ENCODE measurements at places on chromosomes 4 and X.
A peak's percentile ranks its signal among the peaks of the same experiment; 100 is the strongest.

DNA sequence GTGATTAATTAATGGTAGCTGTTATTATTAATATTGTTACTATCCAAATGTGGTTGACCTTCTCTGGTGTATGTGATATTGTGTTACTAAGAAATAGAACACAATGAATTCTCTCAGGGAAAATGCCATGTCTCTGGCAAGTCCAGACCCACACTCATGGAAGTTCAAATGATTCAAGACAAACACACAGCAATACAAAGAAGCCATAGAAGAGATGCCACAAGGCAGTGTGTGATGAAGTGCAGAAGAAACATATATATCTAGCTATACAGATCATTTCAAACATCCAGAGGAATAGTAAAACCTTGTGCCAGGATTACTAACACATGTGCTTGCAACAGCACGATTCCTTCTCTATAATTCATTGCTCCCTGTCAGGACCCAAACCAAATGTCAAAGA, 93.1 kb upstream of the SOD3 start:
- no peak for DNase-seq

DNA sequence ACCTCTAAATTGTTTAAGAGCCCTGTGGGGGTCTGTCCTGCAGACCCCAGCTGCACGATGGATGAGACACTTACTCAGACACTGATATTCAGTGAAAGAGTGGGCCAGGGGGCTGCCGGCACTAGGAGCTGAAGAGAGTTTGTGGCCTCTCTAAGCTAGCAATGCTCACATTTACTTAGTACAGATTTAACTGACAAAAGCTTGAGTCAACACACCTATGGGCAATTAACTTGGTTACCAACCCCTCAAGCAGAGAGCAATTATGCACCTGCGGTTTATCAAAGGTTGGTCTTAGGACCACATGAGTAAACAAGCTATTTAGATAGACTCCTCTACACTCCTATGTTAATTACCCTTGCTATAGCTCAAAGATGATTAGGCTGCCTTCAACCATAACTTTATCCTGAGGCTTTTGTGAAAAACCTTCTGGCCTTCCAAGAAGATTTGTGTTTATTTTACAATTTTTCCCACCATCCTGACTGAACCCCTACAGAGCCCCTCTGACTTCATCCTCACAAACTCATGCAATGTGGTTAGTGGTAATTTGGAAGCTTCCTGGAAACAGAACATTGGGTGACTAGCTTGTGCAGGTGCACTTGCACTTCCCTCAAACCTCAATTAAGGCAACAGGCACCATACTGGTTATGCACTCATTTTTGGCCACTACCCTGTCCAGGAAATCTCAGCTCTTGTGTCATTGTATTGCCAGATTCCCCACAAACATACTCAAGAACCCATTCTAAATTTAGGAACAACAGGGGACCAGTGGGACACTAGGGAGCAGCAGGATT, 234.4 kb upstream of the ITM2A start:
- DNase-seq: no peak

DNA sequence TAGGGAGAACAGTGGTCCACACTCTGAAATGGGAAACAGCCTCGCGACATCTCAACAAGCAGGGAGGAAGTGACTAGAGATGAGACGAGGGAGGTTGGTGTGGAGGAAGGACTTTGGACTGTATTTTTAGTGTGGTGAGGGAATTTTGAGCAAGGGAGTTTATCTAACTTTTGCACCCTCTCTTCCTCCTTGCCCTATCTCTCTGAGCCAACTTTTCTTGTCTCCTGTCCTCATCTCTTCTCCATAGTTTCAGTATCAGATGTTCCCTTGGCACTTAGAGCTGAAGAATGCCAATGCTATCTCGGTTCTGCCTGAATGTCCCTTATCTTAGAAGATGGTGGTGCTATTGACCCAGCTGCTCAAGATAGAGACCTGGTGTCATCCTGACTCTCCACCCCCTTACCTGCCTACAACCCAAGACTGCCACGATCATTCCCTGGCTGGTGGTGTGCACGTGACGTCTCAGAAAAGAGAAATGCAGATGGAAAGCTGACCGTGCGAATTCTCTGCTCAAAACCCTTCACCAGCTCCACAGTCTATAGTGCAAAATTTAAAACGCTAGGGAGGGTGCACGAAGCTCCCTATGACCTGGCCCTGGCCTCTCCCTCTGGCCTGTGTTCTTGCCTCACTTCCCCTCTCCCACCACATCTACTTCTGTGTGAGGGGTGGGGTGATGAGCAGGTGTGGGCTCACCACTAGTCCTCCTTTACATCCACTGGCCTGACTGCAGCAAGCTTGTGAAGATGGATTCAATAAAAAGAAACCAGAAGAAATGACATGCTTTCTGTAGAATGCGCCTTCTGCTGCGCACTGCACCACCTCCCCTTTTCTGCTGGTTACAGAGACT, 20.9 kb downstream of the MPP1 start:
- no peak for DNase-seq

DNA sequence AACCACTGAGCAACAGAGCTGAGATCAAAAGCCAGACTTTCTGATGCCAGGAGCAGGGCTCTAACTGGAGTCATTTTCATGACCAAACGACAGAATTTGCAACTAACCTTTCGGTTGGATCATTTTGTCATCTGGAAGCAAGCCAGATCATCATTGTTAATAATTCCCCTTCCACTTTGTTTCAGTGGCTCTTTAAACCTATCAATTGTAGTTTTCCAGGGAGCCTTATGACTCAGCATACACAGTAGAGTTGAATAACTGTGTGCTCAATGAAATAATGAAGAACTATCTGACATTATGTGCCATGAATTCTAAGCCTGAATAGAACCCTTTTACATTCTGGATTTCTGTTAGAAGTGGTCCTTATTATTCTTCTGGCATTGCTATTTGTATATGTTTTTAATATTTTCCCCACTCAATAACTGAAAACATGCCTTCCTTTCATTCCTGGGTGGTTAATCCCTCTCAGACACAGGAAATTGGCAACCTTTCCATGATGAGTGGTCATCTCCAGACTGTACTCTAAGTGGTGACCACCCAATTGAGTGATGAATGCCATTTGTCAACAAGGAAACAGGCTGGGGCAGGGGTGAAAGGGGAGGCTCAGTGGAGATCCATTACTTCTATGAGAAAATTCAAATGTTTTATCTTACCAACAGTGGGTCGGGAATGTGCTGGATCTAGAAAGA, 431.8 kb downstream of the BCOR start:
- no peak for DNase-seq

GRCh38 chrX:131571348-131571747, 27.5 kb downstream of the OR13H1 start:
- no peak for DNase-seq

DNA sequence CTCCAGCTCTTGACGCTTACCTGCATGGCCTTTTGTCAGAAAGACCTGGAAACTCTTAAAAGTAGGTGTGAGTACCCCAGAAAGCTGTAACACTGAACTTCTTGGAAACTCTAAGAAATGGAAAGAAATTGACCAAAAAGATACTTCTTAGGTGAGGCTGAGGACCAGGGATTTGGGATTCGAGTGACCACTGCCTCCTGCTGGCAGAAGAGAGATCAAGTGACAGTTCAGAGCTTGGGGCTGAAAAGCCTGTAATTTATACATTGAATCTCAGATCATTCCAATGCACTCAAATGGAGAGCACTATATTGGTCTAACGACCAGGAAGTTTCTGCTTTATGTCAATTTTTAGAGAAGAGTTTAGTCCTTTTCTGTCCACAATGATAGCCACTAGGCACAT, 204.6 kb downstream of the PDGFRA start:
- no peak for DNase-seq

GRCh38 chrX:49915361-49916222, 6.8 kb upstream of the CLCN5 start:
- DNase-seq: peak; percentile 68

GRCh38 chr4:147482281-147482680, 1.4 kb downstream of the EDNRA start:
- DNase-seq: no peak

DNA sequence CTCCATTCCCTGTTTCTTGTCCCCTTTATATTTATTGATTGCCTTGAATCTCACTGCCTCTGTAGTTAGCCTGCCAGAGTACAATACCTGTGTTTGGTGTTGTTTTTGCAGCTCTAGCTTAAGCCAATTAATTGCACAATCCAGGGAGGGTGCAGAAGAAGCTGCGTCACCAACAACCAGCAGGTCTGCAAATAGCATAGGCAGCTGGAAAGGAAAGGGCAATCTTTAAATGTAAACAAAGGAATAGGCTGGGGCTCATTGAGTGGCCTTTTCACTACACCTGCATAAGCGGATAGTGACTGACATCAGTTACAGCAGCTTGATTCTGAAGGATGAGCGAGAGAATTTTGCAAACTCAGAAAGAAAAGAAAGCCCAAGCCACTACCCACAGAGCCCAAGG, 106.8 kb upstream of the RAI2 start:
- no peak for DNase-seq

DNA sequence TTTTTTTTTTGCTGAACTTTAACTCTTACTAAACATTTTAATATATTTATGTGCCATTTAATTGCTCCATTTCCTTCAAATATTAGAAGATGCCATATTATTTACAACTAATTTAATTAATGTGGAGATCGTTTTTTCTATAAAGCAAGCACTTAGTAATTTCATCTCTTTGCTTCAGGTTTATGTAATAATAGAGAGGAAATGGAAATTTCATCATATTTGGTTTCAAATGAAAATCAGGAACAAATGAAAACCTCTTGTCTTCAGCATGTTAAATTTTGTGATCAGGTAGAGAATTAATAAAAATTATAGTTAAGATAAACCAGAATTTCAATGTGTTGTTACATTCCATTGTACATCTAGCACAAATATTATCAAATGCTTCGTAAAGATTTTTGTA, 120.1 kb downstream of the SYNPO2 start:
- DNase-seq: no peak

DNA sequence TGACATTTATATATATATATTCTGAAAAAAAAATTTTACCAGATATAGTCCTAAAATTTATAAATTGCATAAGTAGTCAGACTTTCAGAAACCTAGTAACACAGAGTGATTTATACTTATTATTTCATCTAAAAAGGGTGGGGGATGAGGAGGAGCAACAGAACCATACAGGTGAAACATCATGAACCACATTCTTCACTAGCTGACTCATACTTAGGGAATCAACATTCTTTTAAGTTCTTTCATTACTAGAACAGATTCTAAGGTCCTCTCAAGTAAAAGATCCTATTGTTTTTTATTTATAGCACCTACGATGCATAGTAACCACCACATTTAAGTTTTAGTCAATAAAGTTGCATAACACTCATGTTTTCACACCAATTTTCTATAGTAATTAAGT, 166.1 kb downstream of the LRBA start:
- no peak for DNase-seq

DNA sequence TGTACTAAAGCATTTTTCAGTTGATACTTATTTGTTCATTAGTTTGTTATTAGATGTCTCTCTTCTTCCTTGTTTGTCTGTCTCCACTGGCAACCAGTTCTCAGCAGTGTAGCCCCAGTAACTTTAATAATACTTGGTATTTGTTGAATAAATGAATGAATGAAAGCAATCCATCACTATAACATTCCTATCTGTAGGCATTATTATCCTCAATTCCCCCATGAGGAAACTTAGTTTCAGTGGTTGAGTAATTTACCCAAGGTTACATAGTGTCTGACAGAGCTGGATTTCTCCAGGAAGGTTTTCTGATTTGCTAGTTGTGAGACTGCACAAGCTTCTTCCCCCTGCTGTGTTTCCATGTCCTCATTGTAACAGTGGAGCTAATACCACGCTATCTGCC, 27.8 kb upstream of the MAOB start:
- no peak for DNase-seq

DNA sequence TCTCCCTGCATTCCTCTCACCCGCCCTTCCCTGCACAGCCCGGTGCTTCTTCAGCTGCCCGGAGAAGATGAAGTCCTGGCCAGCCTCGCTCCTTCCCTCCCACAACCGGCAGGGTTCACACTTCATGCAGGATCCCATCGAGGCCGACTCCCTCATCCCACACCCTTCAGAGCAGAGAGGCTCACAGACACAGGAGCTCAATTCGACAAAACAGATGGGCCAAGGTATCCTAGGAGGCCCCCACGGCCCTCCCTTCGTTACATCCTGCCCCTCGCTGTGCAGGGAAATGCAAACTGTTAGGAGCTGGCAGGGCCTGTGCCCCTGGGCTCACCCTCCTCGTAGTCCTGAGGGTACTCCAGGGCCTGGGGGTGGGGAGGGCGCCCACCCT, 238.1 kb downstream of the DHRSX start:
- DNase-seq: no peak

DNA sequence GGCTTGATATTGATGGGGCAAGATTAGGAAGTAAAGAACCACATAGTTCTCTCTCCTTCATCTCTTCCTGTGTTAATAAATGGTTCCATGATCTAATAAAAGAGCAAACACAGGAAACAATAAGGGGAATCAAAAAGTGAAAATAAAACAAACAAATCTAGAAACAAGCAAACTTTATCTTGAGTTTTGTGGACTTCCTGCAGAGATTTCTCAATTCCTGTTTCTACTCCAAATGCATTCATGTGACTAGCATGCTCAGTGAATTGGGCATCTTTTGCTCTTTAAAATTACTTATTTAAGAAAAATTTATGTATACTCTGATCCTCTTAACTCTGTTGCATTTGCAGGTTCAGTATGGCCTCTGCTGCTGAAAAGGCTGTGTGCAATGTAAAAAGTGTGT, 682.0 kb downstream of the KCTD8 start:
- DNase-seq: no peak

GRCh38 chr4:75001871-75002270, 69.0 kb downstream of the PARM1 start:
- DNase-seq: no peak

GRCh38 chrX:15344106-15344505, 8.8 kb upstream of the PIGA start:
- no peak for DNase-seq

GRCh38 chr4:86741846-86742245, 107.3 kb downstream of the SLC10A6 start:
- no peak for DNase-seq

GRCh38 chr4:76989391-76990061, 40.0 kb downstream of the SEPTIN11 start:
- peak; percentile 84 for DNase-seq

- no peak for DNase-seq
These were observed 69.2 kb downstream of the VCX3A start for GRCh38 chrX:6465756-6466155.

DNA sequence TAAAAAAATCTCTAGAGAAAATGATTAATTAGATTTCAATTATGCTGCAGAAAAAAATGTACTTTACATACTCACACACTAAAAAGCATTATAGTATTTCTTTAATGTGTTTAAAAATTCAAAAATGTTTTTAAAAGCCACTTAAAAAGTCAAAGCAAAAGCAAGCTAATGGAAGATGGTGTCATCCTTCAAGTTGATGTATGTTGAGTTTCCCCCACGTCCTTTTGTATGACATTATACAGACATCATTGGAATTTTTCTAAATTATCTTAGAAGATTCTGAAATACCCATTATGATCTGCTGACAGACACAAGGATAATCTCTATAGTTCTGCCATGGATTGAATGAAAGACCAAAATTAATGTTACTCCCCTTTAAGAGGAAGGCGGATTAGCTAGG, 393.7 kb upstream of the TENM3 start:
- no peak for DNase-seq

- DNase-seq: no peak
These were observed 35.5 kb upstream of the FAT1 start for GRCh38 chr4:186758929-186759682.

All from CD4-positive, alpha-beta T cell treated with Interferon alpha-2 for 1 hour (primary cell).